Stimulated activated CD4-positive, alpha-beta T cell treated with anti-CD3 and anti-CD28 coated beads, Interleukin-1b, Interleukin-23, amount 100 ng/mL, for 48 hours (primary cell): ENCODE measurements at places on chromosomes 7 and 10.

GRCh38 chr7:55052741-55053427 is 34.1 kb downstream of the EGFR start:
- DNase-seq: no peak

DNA sequence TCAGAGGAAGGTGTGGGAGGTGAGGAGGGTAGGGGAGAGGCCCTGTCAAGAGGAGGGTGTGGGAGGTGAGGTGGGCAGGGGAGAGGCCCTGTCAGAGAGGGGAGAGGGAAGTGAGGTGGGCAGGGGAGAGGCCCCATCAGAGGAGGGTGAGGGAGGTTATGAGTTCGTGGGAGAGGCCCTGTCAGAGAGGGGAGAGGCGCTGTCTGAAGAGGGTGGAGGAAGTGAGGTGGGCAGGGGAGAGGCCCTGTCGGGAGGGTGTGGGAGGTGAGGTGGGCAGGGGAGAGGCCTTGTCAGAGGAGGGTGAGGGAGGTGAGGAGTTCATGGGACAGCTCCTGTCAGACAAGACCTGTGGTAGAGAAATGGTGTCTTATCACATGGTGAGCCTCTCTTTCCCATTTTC is 74.4 kb downstream of the INPP5A start:
- DNase-seq: peak; percentile 28

DNA sequence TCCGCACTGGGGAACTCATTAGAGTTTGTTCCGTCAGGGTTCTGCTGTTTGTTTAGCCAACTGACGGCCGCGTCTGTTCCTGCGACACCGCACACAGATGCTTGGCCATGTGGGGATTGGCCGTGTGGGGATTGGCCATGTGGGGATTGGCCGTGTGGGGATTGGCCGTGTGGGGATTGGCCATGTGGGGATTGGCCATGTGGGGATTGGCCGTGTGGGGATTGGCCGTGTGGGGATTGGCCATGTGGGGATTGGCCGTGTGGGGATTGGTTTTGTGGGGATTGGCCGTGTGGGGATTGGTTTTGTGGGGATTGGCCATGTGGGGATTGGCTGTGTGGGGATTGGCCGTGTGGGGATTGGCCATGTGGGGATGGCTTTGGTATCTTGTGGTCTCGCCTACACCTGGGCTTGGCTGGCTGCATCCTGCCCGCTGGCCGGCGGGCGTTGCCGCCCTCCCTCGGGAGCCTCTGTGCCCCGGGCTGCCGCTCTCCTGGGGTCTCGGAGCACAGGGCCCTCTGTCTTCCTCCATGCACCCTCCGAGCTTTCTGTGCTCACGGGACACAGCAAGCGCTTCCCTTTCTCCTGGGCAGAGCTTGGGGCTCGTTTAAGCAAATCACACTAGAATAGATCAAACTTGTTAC is 62.5 kb downstream of the NKX6-2 start:
- DNase-seq: no peak

DNA sequence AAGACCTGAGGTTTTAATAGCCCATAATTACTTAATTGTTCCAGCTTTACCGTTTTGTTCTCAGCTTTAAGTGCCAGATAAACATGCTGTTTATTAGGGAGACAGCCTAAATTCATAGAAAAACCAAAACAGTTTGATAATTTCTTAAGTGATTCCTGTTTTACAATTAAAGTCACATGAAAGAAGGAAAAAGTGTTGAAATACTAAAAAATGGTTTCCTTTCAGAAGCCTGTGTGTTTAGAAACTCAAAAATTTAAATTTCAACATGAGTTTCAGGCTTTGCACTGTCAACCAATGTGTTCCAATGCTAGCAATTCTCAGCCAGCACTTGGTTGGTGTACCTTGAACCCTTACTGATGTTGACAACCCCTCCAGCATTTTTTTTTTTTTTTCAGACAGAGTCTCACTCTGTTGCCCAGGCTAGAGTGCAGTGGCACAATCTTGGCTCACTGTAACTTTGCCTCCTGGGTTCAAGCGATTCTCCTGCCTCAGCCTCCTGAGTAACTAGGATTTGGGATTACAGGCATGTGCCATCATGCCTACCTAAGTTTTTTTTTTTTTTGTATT is 135.3 kb downstream of the ICA1 start:
- no peak for DNase-seq

GRCh38 chr7:152969335-152969734 is 209.8 kb downstream of the ACTR3B start:
- DNase-seq: no peak

DNA sequence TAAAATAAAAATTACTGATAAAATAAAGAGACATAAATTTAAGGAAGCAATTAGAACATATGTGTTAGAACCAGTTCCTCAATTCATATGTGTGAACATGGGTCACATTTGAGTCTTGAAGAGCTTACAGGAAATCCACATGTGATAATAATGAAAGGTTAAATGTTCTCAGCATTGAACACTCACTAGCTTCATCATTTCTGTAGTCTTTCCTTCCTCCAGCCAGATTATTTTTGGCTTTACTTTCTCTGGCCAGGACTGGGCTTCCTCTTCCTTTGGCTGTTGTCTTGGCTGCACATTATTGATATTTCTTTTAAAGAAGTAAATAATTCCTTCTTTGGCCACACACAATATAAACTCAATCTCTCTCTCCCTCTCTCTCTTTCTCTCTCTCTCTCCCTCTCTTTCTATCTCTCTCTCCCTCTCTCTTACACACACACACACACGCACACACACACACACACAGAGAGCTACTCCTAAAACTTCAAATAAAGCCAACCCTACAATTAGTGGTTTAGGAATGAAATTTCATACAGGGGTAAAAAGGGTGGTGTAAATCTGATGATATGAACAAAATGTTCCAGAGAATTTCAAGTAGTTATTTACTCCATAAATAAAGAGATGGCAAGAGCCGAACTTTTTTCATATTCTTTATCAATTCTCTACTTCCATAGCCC is 171.2 kb downstream of the REEP3 start:
- no peak for DNase-seq

- peak; percentile 58 for DNase-seq
Observed at GRCh38 chr10:72088889-72089575, 681 bp upstream of the SPOCK2 start.

GRCh38 chr7:141737118-141737835 is 881 bp upstream of the SSBP1 start:
- DNase-seq: no peak

DNA sequence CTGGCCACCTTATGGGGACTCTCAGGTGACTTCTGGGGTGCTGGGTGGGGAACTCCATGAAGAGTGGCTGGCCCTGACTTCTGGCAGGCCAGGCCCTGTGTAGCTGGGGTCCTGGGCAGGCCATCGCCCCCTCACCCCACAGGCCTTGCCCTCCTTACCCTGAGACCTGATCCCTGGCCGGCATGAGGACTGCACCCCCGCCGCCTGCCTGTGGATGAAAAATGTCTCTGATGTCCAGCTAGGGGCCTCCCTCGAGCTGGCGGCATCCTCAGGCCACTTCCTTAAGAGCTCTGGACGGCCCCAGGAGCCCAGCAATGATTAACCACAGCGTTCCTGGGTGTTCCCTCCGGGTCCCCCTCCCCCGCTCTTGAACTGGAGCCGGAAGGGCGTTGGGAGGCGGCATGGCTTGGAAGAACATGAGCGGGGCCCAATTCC is 31.8 kb upstream of the SHH start:
- DNase-seq: no peak

- no peak for DNase-seq
Observed at GRCh38 chr10:59281861-59282260, 80.5 kb downstream of the FAM13C start.

- DNase-seq: no peak
Observed at GRCh38 chr10:3623746-3624145, 161.3 kb downstream of the KLF6 start.
